Stimulated activated CD4-positive, alpha-beta T cell treated with anti-CD3 and anti-CD28 coated beads, Interleukin-2, amount 100 ng/mL, for 48 hours (primary cell): ENCODE measurements at places on chromosomes 13 and 19.

DNA sequence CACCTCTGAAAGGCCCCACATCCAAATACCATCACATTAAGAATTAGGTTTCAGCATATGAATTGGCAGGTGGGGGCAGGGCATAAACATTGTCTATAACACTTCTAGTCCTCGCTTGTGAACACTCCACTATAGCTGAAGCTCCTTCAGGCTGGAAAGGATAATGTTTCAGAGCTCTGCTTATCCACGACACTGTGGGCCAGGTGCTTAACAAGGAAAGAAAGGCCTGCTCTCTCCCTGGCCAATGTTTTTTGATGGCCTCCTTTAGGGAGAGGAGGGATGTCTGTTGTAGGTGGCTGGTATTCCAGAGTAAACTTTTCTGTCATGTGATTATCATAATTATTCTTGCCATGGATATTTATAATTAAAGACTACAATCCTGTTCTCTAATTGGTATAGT, 86.4 kb downstream of the CCNA1 start:
- no peak for DNase-seq

- no peak for DNase-seq
These were observed 204.6 kb upstream of the TSHZ3 start for GRCh38 chr19:31553846-31554215.

DNA sequence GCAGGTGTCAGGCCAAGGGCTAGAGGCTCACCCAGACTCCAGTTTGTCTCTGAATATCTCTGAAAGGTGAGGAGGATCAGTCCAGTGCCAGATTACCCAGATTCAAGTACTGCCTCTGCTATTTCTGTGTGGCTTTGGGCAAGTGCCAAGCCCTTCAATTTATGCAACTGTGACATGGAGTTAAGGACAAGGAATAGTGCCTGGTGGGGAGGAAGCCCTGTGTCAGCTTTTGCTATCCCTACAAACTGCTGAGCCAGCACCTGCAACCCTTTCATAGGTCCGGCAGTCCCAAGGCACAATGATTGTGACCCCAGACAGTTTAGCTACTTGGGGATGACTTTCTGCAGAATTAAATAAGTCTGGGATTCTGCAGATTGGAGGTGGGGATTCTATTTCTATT, 123.0 kb downstream of the KL start:
- no peak for DNase-seq

- DNase-seq = no peak
These were observed 26.2 kb downstream of the GPR42 start for GRCh38 chr19:35397064-35397463.

DNA sequence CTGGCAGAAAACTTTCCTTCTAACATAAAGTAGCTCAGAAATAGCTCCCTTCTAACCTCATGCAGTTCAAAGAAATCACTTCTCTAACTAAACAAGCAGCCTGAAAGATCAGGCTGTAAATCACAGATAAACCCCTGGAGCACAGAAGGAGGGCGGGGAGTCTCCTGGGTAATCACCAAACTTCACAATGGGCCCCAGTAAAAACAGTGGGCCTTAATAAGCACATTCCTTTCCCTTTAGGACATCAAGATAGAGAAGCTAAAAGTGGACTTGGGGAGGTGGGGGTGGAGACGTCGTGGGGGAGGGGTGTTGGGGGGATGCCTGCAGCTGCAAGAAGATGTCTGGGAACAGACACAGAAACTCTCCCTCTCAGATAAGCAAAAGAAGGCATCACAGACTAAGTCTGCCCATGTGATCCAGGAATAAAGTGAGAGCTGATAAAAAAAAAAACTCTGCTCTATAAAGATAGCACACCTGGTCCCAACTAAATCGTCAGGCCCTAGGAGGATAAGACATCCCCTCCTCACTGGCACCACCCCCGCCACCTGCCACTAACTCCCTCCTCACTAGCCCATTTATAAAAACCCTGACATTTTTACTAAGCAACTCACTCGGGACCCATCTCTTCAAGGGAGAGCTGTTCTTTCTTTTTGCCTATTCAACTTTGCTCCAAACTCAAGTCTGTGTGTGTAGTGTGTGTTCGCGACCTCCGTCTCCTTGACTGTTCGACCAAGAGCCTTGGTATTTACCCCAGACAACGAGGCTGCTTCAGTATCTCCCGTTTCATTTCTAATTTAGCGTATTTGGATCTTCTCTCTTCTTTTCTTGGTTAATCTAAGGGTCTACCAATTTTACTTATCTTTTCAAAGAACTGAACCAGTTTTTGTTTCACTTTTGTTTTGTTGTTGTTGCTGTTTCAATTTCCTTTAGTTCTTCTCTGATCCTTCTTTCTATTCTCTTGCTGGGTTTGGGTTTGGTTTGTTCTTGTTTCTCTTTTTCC, 31.7 kb downstream of the DNAJC15 start:
- no peak for DNase-seq

DNA sequence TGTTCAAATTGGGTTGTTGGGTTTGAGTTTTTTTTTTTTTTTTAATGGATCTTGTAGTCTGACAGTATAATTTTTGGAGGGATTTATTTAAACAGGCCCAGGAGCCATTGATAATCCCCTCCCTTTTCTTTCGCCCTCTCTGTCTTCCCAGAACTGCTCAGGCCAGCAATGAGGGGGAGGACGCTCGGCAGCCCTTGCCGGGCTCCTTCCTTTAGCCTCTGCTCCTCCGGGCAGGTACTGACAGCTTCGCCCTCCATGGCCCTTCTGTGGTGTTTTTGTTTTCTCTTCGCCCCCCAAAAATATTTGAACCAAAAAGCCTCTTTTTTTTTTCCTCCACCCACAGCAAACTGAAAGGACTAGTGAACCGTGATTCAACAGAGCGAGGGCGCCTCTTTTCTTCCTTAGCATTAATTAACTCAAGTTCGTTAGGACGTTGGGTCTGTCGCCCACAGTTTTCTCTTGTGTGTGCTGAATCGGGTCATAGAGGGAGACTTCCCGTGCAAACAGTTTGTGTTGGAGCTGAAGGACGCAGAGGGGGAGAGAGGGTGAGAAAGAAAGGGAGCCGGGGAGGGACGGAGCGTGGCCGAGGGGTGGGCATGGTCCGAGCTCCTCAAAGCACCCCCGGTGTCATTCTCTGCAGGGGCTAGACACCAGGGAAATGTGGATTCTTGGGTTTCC, 21.5 kb downstream of the NFIX start:
- no peak for DNase-seq

DNA sequence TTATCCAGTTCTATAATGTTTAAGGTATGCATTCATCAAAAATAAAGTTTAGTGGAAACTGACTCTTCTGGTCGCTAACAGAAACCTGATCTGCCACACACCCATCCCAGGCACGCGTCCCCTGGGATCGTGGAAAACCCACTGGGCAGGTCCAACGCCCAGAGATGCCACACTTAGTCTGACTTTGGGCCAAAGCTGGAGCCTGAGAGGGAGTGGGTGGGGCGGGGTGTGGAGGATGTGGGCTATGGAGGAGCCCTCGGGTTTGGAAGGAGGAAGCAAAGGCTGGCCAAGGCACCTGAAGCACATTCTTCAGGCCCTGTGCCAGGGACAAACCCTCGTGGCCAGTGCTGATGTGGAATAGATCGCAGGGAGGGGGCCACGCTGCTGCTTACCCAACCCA, 2.5 kb downstream of the IGFL1 start:
- DNase-seq = no peak

- no peak for DNase-seq
These were observed 164.7 kb downstream of the KATNAL1 start for GRCh38 chr13:30142486-30143211.

DNA sequence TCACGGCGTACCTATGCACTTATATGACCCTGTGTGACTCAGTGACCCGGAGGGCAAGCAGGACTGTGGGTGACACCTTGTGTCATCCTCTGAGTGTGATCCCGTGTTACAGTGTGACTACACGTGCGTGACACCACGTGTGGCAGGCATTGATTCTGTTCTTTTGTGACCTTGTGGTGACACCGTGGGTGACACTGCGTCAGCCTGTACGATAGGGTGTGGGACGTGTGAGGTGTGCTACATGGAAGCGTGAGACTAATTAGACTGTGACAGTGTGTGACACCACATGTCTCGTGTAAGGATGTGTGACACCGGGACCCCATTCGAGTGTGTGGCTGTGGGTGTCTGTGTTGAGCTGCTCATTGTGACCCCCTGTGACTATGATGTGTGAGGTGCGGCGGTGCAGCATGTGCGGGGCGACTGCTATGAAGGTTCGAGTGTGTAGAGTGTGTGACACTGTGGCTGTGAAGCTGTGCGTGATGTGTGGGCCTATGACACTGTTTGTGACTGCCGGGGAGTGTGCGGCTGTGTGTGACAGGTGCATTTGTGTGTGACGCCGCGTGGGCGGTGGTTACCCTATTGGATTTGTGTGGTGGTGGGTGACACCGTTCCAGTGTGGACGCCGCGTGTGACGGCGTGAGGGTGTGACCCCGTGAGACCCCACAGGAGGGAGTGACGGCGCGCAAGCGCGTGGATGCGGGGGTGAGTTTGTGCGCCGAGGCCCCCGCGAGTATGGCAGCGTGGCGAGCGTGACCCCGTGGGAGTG, 399 bp upstream of the SPTBN4 start:
- DNase-seq = peak; percentile 61

DNA sequence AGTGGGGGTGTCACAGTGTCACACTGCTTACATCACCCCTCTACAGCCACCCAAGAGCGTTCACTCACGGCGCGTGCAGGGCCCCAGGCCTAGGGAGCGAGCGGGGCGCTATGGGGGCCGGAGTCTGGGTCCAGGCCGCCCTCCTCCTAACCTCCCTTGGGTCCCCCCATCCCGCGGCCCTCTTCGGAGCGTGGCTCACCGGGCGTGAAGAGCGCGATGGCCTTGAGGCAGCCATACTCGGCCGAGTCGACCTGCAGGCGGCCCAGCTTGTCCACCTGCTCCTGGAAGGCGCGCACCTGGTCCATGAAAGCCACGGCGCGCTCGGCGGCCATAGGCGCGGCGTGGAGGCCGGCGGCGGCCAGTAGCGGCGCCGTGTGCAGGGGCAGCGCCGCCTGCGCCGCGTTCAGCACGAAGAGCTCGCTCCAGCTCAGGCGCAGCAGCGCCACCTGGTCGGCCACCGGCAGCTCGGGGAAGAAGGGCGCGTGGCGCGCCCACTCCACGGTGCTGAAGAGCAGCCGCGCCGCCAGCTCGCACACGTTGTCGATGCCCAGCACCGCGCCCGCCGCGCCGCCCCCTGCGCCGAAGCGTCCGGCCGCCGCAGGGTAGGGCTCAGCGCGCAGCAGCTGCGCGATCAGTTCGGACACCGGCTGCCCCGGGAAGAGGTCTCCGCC, 9.4 kb downstream of the OCEL1 start:
- DNase-seq = peak; percentile 63

- DNase-seq = no peak
These were observed 152.5 kb downstream of the RGCC start for GRCh38 chr13:41609828-41610227.

DNA sequence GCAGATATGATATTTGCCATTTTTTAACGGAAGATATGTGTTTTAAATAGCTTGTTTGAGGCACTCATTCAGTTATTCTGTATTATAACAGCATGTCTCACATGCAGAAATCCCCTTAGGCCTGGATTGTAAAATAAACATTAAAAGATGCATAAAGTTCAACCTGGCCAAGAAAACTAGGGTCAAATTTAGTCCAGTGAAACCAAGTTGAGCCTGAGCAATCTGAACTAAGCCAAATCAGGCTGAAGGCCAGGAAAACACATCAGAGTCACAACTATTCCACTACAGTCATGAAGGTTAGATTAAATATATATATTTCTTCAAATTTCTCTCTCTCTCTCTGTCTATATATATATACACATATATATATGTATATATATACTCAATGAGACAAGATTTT, 504.8 kb downstream of the SLITRK1 start:
- no peak for DNase-seq

GRCh38 chr13:34465423-34465922, 476.6 kb upstream of the NBEA start:
- no peak for DNase-seq
